NCI-H1436 (cell line): ENCODE measurements at places on chromosomes 2 and 18.

DNA sequence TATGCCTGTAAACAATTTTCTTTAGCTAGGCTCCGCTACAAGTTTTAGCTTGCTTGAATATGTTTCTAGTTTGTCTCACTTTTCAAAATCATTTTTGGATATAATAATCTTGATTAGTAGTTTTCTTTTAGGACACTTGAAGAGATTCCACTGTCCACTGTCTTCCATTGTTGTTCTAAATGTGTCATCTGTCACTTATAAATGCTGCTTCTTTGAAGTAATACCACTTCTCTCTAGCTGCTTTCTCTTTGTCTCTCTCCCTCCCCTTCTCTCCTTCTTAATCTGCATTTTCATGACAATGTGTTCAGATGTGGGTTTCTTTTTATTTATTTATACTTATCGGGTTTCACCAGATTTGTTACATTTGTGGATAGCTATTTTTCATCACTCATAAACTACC, 73.7 kb upstream of the DPP10 start:
- no peak for DNase-seq

- DNase-seq, result no peak
These were observed 27.2 kb downstream of the WIPF1 start for GRCh38 chr2:174570318-174570958.

DNA sequence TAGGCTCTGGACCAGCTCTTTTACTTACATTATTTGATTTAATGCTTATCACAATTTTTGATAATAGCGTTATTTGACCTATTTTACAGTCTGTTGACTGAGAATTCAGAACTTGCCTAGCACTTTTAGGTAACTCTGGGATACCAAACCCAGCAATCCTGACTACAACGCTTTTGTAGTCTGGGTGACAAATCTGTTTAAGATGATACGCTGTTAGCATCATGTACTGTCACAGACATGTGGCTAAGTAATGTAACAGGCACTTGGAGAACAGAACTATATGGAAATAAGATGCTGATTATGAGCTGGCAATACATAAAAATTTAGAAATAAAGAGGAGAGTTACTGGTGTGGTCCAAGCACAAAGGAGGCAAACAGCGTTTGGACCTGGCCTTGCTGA, 130.6 kb downstream of the RBMS1 start:
- no peak for DNase-seq

GRCh38 chr2:65537651-65538385, 105.4 kb upstream of the SPRED2 start:
- DNase-seq, result no peak

DNA sequence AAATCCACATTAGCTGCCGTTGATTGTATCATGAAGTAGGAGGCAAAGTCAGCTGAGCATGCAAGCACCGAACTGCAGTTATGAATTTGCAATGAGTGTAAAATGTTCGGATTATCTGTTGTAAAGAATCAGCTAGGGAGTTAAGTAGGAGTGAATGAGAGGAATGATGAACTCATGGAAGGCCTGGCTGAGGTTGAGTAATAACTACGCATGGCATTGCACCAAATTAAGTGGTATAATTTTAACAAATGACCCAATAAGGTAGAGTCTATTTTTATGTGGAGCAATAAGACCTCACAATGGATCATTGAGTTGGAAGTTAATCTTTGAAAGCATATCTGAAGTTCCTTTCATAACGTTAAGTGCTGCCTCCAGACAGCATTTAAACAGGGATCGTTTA, 288.2 kb upstream of the CHST9 start:
- DNase-seq, result no peak

DNA sequence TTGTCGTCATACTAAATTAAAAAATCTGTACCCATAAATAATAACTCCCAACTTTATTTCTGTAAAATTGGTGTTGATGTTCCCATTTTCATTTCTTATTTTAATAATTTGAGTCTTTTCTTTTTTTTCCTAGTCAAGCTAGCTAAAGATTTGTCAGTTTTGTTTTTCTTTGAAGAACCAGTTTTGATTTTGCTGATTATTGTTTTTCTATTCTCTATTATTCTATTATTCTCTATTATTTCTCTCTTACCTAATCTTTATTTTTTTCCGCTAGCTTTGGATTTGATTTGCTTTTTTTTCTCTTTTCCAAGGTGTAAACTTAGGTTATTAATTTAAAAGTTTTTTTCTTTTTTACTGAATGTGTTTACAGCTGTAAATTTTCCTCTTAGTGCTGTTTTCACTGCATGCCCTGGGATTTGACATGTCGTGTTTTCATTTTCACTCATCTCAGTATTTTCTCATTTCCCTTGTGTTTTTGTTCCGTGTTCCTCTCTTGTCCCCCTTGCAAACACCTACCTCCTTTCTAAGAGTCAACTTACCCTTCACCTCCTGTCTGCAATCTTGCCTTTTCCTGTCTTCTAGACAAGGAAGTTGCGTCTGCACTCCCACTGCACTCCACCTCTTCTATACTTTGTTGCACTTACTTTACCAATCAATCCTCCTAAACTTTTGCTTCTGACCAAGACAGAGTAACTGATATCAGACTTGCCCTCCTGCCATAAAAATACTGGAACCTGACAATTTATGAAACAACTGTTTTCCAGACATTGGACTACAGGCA, 18.8 kb downstream of the PSMG2 start:
- DNase-seq, result no peak

GRCh38 chr2:152447897-152448296, 112.9 kb downstream of the FMNL2 start:
- no peak for DNase-seq

DNA sequence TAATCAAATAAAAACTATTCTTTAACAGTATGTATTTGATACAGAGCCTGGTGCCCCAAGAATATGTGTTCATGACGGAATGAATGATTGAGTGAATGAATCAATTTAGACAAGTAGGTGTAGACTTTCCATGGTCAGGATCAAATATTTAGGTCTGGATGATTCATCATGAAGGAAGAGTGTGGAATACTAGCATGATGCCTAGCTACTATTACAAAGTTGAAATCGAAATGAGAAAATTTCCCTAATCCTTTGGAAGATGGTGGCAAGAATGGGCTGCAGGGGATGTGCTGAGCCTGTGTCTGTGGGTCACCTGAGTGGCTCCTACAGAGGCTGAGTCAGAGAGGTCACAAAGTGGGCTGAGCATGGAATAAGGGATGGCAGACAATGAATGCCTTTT, 3.1 kb upstream of the MALT1 start:
- no peak for DNase-seq

GRCh38 chr2:68190991-68191731, 33.5 kb downstream of the PNO1 start:
- DNase-seq, result no peak

DNA sequence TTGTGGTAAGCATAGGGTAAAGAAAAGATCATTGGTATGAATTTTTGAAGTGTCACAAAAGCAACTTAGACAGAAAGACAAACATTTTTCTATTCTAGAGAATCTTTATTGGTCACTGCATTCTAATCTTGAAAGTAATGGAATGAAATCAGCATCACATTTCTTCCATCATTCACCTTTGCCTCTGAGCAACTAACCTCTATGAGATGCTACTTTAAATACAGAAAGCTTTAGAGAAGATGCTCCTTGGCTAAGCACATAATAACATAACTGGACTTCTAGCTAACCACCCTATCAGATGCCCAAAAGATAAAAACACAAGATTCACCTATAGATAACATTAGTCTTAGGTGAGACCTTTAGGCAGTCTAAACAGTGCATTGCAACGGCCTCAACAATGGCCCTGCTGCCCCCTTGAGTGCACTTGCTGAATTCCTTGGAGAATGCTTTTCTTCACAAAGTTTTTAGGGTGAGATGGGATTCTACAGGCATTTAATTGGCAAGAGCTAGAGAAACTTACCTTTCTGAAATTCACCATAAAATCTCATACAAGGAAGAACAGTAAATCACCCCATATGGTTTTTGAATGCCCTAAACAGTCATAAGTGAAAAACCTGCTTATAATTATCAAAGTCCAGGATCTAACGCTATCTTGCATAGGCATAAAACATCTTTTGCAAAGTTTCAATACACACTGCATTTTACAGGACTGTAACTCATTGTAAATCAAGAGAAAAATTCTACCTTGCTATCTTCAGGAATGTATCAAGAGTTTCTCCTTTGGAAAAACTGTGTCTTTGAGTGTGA, 791.3 kb upstream of the CHAC2 start:
- no peak for DNase-seq

GRCh38 chr2:10095175-10095574, 15.0 kb upstream of the CYS1 start:
- no peak for DNase-seq

DNA sequence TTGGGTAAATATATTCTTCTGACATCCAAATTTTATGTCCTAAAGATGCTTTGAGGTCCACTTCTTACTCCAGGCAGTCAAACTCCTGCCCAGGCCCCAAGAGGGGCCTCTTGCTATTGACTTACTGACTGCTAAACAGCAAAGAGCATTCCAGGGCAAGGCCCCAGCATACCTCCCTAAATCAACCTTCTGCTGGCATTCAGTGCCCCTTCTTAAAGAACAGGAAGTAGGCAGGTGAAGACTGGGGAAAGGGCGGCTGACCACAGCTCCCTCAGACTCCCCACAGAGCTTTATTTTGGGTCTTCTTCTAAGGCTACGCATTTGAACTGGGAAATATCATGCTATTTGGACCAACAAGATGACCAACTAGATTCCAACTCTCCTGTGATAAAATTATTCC, 68.9 kb downstream of the USP40 start:
- DNase-seq, result no peak

- DNase-seq, result no peak
These were observed 78.5 kb downstream of the MDH1 start for GRCh38 chr2:63667132-63667700.

- no peak for DNase-seq
These were observed 9.5 kb downstream of the AGPS start for GRCh38 chr2:177402096-177402495.

GRCh38 chr2:169714699-169715098, 18.9 kb upstream of the KLHL23 start:
- DNase-seq, result no peak

GRCh38 chr2:60852282-60852860, 29.0 kb upstream of the REL start:
- no peak for DNase-seq

GRCh38 chr2:157443795-157444640, at the start of gene CYTIP:
CYTIP (minus strand) TSS chr2:157444089; CDS start chr2:157444020, 69 bp downstream.
- DNase-seq, result no peak

DNA sequence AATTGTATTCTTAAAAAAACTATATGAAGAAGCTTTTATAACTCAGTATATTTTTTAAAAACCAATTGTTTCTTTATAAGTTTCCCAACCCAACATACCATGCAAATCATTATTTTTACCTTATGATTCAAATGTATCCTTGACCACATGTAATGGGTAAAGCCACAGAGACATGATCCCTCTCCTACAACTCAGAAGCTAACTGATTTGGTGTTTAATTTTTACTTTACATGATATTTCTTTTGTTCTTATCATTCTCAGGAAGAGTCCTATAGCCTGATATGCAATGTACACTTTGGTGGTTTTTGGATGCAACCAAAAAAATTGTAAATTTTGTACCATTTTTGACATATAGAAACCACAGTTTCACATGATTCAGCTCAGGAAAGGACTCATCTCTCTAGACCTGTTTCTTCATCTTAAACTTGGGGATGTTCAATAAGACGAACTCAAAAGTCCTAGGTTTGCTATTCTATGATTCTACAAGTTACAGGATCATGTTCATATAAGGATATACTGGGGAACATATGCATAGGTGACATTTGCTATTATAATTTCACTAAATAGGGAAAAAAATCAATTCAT, 85.2 kb upstream of the RBBP8 start:
- DNase-seq, result no peak

DNA sequence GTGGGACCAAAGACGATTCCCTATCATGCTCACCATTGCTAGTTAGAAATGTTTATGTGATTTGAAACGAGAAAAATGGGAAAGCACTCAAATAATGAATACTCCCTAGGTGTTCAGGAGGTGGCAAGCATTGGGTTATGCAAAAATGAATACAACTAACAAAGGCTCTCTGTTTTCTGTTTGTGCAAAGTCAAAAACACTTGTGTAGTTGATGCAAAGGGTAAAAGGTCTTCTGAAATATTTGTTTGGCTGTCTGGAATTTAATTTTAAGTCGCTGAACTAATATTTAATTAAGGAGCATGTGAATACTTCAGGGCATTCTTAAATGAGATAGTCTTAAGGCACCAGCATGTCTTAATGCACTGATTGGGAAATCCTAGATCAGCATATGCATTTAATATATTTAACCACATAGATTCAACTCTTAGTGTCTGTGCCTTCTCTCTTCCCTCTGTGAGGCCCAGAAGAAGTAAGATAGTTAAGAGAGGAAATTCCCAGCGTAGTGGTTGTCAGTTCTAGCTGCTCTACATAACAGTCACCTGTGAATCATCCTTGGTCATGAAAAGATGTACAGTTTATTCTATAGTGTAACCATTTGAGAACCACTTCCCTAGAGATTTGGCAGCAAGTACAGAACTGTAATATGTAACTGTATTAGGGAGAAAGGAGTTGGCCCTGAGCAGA, 111.9 kb downstream of the EPC2 start:
- no peak for DNase-seq

- peak; percentile 74 for DNase-seq
These were observed at the start of gene WDFY1 for GRCh38 chr2:223944703-223945531. WDFY1 (minus strand) TSS chr2:223945335; CDS start chr2:223945284, 51 bp downstream.

DNA sequence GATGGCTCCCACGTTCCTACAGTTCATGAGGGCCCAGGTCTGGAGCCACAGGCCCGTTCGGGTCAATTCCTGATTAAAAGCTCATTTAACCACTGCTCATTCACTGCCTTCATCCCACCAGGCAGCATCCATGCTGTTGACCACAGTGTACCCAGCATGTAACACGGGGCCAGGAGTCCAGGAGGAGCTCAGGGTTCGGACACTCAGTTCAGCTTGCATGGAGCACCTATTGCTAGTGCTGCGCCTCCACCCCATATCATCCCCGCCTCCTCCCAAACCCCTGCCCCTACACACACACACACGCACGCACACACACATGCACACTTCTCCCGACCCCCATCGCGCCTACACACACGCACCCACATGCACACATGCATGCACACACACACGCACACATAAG, 72.9 kb upstream of the SNTG2 start:
- no peak for DNase-seq

DNA sequence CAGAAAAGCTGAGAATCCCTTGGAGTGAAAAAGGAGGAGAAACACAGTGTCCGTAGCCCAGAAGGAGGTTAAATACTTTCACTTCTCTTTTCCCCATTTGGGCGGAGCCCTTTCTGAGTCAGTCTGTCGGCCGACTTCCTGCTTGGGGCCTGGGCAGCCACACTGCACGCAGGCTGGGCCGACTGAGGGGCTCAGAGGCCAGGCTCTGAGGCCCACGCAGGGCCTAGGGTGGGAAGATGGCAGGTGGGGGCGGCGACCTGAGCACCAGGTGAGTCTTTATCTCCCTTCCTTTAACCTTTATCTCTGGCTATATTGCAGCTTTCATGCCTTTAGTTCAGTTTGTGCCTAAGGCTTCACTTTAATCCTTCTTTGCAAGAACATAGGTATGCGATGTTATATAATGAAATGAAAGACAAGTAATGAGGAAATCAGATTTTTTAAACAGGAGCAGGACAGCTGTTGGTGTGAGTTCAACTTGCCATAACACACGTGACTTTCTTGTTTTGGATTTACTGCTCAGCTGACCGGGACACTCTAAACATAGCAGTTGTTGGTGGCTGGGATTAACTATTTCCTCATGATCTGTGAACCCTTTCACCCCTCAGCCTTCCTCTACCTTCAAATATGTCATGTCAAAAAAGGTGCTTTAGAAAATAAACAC, at the start of gene SP100:
TSS of gene SP100 (plus strand) at position 141 of the 661 bp plus-strand sequence. CDS start at position 237, 96 bp downstream.
- no peak for DNase-seq

GRCh38 chr2:213991453-213992108, 419.3 kb upstream of the VWC2L start:
- no peak for DNase-seq

- no peak for DNase-seq
These were observed 12.9 kb downstream of the ADCY3 start for GRCh38 chr2:24907116-24907515.
